RWPE2 (cell line): ENCODE measurements at places on chromosomes 5 and 9.

GRCh38 chr5:61933787-61934626 is 372.0 kb upstream of the KIF2A start:
- no peak for DNase-seq

DNA sequence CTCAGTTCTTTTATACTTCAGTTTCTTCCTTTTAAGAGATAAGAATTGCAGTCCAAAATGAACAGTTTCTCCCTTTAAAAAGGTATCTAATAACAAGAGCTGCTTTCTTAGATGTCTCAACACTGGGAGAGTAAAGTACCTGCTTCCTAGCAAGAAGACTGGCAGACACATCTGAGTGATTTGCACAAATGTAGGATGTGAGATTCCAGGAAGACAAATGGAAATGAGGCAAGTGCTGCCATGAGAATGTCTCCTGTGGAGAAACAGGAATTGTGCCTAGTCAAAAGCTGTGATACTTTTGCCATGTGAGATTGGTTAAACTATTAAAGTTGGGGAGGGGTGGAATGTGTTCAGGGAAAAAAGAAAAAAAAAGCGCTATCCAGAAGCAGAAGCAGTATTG is 159.1 kb downstream of the HTR1A start:
- no peak for DNase-seq

DNA sequence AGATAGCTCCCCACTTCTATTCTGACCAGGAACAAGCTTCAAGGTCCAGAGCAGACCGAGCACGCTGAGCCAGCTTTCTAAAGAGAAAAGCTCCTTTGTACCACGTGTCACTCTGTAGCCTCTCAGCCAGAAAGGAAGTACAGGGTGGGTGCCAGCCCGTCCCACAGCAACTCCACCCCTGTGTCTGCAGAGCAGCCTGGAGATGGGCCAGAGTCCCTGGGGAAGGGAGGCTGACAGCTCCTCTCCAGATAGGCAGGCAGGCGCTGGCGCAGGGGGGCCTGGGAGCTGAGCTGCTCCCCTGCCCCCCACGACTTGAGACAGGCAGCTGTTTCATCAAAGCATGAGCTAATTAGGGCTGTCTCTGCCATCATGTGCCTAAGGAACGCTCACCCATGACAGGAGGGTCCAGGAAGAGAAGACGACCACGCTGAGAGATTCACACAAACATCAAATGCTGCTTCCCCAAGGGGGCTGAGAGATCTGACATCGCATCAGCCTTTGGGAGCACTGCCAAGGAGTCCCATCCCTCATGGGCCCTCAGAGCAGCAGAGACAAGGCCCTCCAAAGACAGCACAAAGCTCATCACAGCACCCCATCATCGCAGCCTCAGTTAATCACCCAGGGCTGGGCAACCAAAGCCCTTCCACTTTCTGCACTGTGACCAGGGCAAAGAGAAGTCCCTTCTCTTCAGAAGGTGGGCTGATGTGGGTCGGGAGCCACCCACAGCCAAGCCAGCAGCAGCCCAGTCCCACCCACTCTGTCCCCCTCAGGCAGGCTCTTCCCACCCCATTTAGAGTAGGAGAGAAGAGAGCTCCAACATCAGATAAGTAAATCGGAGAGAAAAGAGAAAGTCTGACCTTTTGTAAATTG is 78.5 kb upstream of the LRRTM2 start:
- peak; percentile 63 for DNase-seq

GRCh38 chr9:99466104-99466503 is 244.0 kb downstream of the SEC61B start:
- DNase-seq = no peak

DNA sequence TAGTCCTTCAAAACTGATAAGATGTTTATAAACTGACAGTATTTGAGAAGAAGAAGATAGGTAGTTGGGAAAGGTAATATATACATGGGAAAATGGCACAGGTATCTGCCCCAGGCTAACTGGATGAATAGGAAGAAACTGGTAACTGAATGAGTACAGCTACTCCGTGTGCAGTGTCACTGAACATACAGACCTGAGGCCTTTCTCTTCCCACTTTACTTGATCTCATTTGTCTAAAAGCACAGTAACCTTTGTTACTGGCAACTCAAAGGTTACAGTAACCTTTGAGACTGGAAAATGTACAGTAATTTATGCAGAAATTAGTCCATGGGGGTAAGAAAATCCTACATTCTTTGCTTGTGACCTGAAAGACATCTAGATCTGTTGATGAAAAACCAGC is 735.0 kb upstream of the RIOK2 start:
- DNase-seq = no peak

- DNase-seq = no peak
Observed at GRCh38 chr9:4691795-4692194, 12.4 kb downstream of the CDC37L1 start.

DNA sequence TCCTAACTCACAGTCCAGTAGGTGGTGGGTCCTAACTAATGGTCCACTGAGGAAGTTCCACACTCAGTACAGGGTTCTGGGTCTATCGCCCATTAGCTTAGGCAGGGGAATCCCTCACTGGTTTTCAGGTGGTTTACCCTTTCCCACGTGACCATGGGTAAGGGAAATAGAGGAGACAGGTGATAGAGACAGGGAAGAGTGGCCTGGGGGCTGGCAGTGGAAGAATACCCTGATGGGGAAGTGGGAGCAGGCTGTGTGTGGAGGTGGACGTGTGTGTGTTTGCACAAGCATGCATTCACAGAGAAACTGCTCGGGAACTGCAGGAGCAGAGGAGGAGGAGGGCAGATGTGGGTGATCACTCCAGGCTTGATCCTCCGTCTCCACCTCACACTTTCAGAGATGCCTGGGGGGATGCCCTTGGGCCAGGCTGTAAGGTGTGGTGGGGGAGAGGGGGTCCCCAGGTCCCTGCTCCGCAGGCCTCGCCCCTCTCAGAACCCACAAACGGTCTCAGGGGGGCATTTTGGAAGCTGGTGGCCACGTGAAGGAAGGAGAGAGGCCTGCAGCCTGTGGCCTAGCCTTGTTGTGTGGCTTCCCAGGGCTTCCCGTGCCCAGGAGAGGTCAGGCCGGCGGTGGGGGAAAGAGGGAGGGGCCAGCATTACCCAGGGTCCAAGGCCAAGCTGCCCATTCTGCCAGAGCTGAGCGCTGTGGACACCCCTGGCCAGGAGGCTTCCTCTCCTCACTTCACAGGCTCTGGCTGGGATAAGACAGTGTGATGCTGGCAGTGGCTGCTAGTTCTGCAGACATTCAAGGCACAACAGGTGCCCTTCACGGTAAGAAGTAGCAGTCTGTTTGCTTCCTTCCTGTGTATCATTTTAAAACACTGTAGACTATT is 80.0 kb downstream of the OTULIN start:
- no peak for DNase-seq

- DNase-seq = no peak
Observed at GRCh38 chr5:21263361-21263760, 1275.4 kb upstream of the CDH18 start.
